AG04449 (cell line): ENCODE measurements at places on chromosomes 12 and 14.

GRCh38 chr14:86794689-86795088 is 1198.3 kb downstream of the GALC start:
- no peak for DNase-seq

DNA sequence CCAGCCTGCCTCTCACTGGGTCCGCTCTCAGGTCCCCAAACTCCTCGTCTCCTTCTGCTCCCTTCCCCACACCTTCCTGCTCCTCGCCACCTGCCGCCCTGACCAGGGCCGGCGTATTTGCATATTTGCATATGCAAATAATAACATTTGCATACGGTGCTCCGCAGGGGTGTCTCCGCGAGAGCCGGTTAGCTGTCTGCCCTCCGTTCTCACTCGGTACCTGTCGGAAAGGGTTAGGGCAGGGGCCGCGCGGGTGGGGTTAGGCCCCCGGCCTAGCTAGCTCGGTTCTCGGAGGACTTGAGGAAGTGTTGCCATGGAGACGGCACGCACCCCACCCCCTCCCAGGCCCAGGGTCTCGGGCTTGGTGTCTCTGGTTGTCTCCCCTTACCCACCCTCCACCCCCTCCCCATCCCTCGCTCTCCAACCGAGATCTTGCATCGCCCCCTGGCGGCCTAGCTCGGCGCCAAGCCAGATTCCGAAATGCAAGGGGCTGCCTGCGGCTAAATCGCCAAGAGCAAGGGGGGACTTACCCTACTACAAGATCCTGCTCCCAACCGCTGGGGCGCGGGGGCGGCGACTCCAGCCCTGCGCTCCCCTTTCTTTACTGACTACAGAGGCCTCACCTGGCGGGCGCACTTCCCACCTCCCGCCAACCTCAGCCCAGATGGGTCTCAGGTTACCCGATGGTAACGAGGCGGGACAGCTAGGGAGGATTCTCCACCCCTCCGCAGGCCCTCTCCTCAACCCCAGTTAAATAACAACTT is 8.1 kb downstream of the STAC3 start:
- no peak for DNase-seq

DNA sequence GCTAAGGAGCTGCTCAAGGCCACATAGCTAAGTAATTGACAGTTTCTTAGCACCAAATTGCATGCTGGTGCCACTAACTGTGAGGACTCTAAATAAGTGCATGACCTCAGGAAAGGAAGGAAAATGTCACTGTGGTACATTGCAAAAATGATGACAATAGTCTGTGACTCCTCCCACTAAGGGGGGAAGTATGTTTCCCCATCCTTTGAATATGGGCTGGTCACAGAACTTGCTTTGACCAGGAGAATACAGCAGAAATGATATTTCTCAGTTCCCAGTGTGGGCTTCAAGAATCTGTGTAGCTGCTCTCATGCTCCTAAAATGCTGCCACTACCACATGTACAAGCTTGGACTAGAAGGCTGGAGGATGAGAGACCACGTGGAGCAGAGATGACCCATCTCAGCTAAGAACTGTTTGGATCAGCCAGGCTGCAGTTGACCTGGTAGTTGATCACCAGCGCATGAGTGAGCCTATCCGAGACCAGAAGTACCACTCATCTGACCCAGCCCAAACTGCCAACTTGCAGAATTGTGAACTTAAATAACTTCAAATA is 42.2 kb upstream of the NOS1 start:
- no peak for DNase-seq

- peak; percentile 19 for DNase-seq
Observed at GRCh38 chr12:53703756-53704155, 23.5 kb downstream of the CALCOCO1 start.

- DNase-seq = no peak
Observed at GRCh38 chr12:89179245-89179644, 173.1 kb downstream of the DUSP6 start.

DNA sequence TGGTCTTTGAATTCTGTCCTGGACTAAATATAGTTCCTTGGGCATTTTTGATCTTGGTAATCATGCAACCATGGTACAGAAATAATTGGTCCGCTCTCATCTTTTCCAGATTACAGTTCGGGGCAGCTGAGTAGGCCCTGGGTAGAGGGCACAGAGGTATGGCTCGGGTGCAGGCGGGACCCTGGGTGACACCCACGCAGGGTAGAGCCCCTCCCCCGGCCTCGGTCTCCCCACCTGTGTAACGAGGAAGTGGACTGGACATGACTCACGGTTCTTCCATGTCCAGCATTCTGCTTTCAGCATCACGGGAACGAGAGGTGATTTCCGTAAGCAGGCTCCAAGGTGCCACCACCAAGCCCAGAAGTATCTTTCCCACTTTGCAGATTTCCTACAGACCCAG is 91.0 kb upstream of the DIO3 start:
- no peak for DNase-seq

DNA sequence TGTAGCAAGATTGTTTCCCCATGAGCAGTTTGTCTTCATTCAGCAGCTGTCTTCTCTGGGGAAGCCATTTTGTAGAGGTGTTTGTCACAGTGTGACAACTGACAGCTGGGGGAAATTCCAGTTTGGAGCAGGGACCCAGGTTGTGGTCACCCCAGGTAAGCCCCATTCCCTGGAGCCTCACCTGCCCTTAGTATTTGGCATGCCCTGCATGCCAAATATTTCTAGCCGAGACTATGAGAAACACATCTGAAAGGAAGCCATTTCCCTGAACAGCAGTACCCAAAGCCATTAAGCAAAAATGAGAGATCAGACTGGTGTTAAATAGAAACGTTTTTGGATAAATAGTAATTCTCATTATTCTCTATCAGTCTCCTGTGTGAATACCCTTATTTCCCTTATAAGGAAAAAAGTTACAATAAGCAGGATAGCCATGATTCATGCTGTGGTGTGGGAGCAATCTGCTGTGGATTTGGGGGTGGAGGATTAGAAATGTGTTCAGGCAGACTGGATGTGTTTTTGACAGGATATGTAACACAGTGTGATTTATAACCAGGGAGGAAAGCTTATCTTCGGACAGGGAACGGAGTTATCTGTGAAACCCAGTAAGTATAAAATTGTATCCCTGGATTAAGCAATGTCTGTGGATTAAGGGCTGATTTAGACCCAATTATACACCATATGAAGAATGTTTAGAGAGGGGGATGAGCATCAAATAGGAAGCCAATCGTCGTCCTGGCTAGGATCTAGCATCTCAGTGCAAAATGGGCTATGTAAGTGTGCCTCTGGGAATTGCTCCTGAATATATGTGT is 68.9 kb downstream of the DAD1 start:
- peak; percentile 72 for DNase-seq

DNA sequence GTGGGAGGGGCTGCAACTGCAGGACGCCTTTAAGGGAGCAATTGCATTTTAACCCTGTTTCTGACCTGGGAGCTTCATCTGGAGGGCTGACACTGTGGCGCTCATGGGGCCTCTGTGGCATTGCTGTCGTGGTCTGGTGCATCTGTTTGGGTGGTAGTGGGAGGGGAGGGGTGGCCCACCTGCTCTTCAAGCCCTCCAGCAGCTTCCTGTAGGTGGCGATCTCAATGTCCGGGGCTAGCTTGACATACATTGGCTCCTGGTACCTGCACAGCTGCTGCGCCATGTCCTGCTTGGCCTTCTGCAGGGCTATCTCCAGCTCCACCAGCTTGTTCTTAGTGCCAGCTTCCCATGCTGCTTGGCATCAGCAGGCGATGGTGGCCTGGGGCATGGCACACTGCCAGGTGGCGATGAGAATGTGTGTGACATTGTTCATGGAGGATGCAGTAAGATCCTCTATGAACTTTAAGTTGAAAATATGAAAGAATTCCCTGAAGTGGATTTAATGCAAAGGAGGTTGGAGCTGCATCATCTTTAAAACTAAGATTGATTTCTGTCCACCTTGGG is 7.7 kb upstream of the KRT82 start:
- no peak for DNase-seq

DNA sequence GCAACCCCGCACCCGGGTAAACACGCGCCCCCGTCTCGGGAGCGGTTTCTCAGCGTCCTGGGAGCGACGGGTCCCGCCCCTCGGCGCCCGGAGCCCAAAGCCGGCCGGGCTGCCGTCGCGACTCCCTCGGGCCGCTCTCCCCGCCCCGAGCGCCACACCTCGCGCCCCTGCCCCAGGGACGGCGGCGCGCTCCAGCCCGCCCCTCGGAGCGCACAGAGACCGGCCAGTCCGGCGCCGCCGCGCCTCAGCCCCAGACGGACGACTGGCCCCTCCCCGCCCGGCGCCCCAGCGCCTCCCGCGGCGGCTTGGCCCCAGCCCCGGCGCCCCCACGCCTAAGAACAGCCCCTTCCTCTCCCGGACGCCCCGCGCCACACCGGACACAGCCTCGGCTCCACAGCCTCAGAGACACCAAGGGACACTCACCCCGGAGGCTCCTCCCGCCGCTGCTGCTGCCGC is 411 bp downstream of the BTBD7 start:
- no peak for DNase-seq

GRCh38 chr14:31127690-31128089 is 79.9 kb downstream of the HECTD1 start:
- DNase-seq = no peak

DNA sequence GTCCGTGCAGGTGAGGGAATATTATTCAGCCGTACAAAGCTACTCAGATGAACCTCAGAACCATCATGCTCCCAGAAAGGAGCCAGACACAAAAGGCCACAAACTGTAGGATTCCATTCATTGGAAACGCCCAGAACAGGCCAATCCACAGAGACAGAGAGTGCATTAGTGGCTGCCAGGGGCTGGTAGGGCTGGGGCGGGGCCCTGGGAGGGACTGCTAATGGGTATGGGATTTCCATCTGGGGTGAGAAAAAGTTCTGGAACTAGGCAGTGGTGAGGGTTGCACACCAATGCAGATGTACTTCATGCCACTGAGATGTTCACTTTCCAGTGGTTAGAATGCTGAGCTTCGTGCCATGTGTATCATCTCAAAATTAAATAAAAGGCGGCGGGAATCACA is 101.1 kb downstream of the RFLNA start:
- no peak for DNase-seq

DNA sequence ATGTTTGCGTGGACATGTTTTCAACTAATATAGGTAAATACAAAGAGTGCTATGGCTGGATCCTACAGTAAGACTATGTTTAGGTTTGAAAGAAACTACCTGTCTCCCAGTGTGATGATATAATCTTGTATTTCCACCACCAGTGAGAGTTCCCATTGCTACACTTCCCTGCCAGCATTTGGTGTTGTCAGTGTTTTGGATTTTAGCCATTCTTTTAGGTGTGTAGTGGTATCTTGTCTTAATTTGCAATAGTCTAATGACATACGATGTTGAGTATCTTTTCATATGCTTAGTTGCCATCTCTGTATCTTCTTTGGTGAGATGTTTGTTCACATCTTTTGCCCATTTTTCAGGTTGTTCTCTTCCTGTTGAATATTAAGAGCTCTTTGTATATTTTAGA is 103.5 kb downstream of the RALGAPA1 start:
- DNase-seq = no peak

DNA sequence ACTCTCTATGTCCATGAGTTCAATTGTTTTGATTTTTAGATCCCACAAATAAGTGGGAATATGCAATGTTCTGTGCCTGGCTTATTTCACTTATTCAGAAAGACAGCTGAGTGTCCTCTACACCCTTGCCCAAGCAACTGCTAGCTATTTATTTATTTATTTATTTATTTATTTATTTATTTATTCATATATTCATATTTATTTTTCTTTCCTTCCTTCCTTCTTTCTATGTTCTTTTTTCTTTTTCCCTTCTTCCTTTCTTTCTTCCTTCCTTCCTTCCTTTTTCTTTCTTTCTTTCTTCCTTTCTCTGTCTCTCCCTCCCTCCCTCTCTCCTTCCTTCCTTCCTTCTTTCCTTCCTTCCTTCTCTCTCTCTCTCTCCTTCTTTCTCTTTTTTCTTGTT is 563.4 kb downstream of the BCL11B start:
- no peak for DNase-seq

GRCh38 chr14:51550636-51551035 is 101.1 kb upstream of the FRMD6 start:
- DNase-seq = no peak

- DNase-seq = no peak
Observed at GRCh38 chr12:109807954-109808643, 25.1 kb downstream of the TRPV4 start.

GRCh38 chr12:106251631-106252455 is 4.0 kb upstream of the CKAP4 start:
- DNase-seq = no peak

DNA sequence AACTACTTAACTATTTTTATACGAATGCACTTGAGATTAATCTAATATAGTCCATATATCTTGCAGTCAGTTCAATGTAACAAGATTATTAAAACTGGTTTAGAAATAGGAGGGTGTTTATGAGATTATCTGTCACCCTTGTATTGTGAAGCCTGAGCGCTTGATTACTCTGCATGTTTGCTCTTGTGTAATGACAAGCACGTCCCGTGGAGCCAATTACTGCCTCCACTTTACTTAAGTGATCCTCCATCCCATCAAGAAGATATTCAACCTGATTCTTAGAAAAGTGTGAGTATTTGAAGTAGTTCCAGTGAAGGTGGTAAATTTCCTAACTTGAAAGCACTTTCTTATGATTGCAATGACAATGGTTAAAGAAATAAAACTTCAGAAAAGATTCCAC is 415.2 kb upstream of the GARIN6 start:
- no peak for DNase-seq

DNA sequence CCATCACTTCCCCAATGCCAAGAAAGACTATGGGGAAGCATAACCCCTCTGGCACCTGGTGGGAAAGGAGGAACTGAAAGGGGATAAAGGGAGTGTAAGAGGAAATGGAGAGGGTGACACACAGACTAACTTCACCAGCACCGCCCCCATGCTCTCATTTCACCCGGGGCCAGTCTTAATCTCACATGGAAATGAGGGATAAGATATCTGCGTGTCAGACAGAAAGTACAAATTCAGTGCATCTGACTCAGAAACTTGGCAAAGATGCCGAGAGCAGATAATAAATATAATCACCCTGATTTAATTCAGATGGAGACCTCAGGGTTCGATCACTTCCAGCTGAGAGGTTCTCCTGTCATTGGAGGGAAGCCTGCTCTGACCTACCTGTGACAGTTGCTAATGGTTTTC is 191.6 kb downstream of the DUSP6 start:
- no peak for DNase-seq

- DNase-seq = no peak
Observed at GRCh38 chr12:123973552-123974341, 732 bp downstream of the ZNF664 start.

GRCh38 chr12:99706736-99707473 is 59.4 kb downstream of the GARIN6 start:
- no peak for DNase-seq

GRCh38 chr14:69891422-69891821 is 12.2 kb downstream of the SMOC1 start:
- DNase-seq = no peak

GRCh38 chr12:121795034-121795968 is 1.8 kb upstream of the RHOF start:
- no peak for DNase-seq

DNA sequence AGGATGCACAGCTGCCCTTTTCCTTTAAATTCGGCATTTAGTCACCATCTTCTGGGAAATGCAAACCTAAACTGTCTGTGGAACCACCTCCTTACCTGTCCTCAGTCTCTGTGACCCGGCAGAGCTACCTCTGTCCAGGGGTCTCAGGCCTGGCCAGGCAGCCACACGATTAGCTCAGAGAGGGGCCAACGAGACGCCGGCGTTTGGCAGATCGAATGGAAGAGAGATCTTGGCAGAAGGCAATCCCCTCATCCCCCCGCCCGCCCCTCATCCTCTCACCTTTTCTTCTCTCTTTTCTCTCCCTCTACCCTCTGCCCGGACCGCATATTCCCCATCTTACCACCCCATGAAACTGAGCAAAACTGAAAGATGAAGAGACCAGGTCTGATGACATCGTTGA is 101.0 kb downstream of the PIWIL1 start:
- no peak for DNase-seq

- DNase-seq = no peak
Observed at GRCh38 chr12:53300187-53300586, 692 bp downstream of the MYG1 start.
